ENCODE measurements at places on chromosomes 1 and 21.
A peak's percentile ranks its signal among the peaks of the same experiment; 100 is the strongest.

DNA sequence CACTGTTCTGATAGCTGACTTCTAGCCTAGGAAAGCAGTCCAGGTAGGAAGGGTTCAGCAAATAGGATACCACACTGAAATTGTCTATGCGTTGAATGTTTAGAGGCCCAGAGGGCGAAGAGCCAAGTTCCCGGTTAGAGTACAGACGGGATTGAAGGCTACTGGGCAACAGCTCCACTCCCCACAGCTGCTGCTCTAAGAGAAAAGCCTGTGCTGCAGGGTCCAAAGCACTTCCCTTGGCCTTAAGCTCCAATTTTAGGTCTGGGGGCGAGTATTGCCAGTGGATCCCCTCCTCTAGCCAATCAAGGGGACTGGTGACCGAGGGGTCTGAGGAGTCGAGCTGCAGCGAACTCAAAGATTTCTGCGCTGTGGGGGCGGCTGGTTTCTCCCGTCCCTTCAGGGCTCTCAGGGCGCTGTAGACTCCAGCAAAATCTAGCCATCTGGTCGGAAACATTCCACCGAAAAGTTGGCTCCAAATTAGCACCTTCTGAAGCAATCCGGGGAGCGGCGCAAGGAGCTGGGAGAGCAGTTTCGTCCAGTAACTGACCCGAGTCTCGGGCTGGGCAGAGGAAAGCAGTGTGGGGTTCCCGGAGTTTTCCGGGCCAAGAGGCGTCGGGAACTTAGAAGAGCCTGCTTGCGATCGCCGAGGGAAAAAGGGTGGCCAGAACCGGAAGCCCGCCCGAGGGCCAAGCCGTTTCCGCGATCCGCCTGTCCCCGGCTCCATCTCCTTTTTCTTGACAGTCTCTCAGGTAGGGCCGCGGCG is 748 bp downstream of the PPP1R15B start:
- peak; percentile 62 for DNase-seq

GRCh38 chr1:173925306-173926242 is 8.4 kb upstream of the SERPINC1 start:
- no peak for DNase-seq

DNA sequence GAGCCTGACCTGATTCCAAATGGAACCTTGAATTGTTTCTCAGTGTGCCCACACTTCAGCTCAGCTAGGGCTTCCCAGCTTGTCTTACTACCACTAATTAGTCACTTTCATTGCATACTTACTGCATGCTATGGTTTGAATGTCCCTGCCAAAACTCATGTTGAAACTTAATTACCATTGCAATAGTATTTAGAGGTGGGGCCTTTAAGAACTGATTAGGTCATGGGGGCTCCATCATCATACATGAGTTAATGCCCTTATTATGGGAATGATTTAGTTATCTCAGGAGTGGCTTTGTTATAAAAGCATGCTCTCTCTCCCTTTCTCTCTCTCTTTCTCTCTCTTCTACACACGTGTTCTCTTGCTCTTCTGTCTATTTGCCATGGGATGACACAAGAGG is 68.3 kb downstream of the NENF start:
- no peak for DNase-seq

DNA sequence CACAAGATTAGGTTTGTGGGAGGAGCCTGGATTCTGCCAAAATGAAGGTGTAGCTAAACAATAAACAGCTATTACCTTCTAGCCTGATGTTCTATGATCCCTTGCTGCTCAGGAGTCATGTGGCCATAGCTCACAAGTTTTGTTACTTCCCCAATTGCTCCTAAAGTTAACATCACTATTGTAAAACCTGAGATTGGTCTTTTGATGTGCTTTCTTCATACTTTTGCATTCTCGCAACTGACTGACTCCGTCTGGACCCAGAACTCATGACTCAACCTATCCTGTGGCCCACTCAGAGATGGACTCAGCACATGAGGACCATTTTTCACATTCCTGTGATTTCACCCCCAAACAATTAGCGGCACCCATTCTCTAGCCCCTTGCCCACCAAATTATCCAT is 69.1 kb downstream of the PTGS2 start:
- DNase-seq, result no peak

DNA sequence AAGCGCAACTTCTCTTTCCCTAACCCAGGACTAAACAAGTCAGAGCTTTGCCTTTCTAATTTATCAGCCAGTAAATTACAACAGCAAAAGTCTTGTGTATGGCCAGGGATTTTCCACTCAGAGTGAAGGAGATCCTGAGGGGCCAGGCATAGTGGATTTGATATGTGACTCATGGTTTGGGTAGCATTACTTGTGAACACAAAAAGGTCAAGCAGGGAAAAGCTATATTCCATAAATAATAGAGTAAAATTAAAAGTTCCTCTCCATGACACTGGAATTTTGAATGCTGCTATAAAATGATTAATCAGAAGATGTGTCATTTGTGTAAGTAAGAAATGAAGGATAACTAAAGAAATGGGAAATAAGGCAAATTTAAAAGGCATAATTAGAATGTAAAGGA is 284.8 kb downstream of the HLX start:
- no peak for DNase-seq

DNA sequence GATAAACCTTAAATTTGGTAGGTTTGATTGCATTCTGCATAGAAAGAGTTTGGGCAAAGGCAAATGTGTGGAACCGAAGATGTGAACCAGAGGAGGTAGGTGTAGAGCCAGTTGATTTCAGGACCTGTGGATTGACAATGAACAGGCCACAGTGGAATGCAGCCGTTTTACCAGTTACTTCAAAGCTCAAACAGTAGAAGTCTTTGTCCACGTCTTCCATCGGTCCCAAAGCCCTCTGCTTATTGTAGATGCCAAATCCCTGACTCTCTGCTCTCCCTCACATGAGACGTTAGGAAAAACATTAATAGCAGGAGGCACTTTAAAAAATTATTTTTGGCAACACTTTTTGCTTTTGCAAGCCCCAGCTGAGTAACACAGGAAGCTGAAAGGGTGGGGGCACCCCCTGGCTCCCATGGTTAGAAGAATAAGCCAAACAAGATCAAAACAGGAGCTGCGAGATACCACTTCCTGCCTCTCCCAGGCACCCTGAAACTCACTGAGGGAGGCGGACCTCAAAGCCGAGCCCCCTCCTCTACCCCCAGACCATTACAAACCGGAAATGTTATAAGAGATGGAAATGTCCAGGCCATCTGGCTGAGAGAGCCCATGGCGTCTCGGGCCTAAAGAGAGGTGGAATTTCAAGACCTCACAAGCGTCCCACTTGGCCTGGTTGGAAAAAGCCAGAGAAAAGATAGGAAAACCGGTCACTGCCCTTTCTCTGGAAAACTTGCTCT is 13.5 kb downstream of the TRAF3IP3 start:
- DNase-seq, result peak; percentile 34

DNA sequence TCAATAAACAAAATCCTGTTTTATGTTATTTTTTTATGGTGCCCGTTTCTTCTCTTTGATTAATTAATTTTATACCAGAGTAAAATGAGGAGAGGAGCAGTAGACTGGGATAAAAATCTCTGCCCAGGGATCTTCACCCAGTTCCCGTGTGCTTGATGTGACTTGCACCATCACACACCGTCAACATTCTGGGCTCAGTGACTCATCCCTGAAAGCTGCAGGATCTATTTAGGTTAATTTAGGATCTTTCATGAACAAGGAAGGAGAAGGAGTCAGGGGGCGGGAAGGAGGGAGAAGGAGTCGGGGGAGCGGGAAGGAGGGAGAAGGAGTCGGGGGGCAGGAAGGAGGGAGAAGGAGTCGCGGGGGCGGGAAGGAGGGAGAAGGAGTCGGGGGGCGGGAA is 182.4 kb downstream of the SMYD3 start:
- DNase-seq, result peak; percentile 93

GRCh38 chr1:55868026-55868425 is 652.9 kb upstream of the USP24 start:
- no peak for DNase-seq

GRCh38 chr1:16719571-16720350 is 20.6 kb upstream of the RNU1-4 start:
- DNase-seq, result no peak

DNA sequence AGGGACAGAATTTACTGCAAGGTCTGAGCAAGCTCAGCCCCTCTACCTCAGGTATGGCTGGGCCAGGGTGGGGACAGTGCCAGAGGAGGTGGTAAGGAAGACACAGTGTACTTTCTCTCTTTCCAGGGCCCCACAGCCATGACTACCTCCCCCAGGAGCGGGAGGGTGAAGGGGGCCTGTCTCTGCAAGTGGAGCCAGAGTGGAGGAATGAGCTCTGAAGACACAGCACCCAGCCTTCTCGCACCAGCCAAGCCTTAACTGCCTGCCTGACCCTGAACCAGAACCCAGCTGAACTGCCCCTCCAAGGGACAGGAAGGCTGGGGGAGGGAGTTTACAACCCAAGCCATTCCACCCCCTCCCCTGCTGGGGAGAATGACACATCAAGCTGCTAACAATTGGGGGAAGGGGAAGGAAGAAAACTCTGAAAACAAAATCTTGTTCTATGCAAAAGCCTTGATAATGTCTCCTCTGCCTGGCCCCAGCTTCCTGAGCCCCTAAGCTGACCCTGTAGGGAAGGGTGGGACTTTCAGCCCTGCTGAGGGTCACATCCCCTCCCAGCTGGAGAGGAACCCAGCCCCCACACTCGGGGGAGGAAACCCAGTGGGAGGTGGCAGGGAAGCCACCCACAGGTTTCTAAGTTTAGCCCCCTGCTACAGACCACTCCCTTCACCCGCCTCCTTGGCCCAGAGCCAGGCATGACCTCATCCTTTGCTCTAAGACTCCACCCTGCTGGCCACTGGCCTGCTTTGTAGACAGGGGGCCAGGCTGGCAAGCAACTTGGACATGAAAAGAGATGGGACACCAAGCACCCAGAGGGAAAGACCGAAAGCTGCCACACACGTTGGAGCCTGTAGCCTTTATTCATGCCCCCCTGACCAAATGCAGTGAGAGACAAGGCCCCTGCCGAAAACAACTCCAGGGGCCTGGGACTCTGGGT is 6.4 kb downstream of the RHOC start:
- peak; percentile 98 for DNase-seq

- DNase-seq, result peak; percentile 75
These were observed 159.3 kb downstream of the DSCAM start for GRCh38 chr21:40687625-40688024.

DNA sequence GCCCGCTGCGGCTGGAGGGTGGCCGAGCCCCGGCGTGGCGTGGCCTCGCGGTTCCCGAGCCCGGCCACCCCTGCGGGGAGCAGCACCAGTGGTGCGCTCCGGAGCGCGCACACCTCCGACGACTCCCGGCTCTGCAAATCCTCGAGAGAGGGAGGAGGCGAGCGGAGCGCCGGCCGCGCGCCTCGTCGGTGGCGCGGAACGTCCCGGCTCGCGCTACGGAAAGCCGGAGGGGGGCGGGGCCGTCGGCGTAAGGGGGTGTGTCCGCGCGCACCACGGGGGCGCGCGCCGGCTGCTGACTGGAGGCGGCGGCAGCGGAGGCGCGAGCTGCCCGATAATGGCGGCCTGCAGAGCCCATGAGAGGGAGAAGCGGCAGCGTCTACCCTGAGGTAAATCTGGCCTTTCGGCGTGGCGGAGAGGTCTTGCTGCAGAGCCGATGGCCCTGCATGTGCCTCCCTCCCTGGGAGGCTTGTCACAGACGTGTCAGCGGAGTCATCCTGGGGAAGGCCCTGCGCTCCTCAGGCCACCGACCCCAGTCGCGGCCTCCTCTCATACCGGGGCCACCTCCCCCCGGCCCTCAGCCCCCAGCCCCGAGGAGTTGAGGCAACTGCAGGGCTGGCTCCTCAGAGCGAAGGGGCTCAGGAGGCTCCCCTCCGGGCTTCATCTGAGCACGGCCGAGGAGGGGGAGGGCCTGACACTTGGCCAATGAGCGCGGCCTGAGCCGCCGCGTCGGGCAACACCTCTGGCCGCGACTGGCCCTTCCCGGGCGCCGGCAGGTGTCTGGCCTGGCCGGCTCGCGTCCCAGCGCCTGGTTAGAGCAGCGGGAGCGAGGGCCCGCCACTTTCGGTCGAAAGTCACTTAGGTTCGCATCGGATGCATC is at the start of gene PDIK1L:
PDIK1L (plus strand) TSS at position 295 of the 877 bp plus-strand sequence. CDS start 2,485 bp downstream, outside the sequence.
- DNase-seq, result peak; percentile 96

DNA sequence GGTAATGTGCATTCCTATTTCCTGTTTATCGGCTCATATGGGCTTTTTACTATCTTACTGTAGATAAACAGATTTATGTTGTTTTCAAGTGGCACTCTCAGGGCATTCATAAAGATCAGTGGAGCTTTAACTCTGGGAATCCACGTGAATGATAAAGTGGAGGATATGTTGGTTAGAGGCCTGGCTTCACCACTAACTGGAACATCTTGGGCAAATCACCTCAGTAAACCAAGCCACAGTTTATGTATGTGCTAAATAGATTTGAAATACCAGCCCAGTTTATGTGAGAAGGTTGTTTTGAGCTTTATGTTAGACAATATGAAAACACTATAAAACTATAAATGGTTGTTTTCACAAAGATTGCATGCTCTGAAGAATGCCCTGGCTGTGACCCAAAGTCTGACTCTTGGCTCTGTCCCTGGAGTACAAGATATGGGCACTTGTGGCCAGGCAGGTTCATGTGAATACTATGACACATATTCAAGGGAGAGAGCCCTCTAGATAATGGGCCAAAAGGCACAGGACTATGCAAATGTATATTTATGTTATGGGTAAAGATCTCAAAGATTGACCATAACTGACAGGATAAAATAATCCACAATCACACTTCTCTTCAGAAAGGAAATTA is 36.7 kb downstream of the FAM163A start:
- no peak for DNase-seq

GRCh38 chr1:244957525-244957924 is 93.2 kb upstream of the HNRNPU start:
- no peak for DNase-seq
